Fibroblast of pulmonary artery (primary cell): ENCODE measurements at places on chromosomes 12 and 14.

GRCh38 chr12:31726575-31726974 lies 2.2 kb downstream of the AMN1 start:
- no peak for DNase-seq

- DNase-seq: peak; percentile 18
These were observed 26.0 kb upstream of the GLIPR1L2 start for GRCh38 chr12:75364919-75365318.

- peak; percentile 27 for DNase-seq
These were observed 58.6 kb downstream of the R3HDM2 start for GRCh38 chr12:57372233-57372632.

DNA sequence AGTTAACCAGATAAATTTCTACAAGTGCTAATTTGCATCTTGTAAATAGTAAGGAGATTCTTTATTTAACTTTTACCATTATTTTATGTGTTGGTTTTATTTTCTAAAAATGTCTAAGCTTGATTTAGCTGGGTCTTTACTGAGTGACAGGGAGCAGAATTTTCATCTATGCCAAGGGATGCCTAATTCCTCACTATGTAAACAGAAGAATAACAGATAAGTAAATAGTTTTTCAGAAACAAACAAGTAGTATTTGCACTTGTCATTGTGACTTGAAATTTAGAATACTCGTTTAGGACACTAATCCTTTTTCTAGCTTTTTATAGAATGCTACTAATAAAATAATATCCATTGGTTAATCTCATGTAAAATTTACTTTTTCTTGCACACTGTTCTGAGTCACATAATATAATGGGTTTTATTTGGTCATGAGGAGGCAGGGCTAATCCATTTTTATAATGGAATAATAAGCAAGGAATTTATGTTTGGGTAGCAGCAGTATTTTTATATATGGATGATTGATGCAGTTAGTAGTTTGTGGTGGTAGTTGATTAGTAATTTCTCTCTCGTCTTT lies 746.5 kb downstream of the SLC6A15 start:
- DNase-seq: no peak

GRCh38 chr12:2664721-2665577 lies 129.8 kb upstream of the FKBP4 start:
- no peak for DNase-seq

DNA sequence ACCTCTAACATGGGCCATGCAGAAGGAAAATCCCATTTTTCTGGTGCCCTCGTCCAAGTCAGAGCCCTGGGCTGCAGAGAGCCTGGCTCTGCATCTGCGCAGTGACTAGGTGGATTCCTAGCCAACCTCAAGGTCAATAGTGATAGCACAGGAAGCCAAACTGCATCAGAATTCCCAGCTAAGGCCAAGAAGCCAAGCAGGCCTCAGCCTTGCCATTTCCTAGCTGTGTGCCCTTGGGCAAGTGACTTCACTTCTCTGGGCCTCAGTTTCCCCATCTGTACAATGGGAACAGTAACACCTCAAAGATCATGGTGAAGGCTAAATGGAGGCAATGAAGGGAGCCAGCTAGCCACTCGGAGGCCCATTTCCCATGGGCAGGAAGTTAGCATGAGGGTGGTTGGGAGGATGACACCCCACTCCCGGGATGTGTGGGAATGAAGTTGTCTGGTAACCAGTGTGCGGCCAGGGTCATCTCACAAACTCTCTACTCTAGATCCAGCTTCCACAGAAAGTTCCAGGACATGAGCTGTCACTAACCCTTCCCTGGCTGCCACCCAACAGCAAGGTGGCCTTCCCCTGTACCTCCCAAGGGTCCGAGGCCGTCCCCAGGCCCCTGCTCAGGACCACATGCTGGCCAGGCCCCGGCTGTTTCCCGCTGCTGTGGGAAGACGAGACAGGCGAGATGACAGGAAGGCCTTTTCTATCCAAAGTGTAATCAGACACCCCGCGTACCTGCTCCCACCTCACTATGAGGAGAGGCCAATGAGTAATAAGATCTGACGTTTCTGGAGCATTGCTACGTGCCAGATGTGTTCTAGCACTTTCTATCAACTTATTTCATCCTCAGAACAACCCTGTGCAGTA lies 125.7 kb downstream of the SCARB1 start:
- DNase-seq: no peak

DNA sequence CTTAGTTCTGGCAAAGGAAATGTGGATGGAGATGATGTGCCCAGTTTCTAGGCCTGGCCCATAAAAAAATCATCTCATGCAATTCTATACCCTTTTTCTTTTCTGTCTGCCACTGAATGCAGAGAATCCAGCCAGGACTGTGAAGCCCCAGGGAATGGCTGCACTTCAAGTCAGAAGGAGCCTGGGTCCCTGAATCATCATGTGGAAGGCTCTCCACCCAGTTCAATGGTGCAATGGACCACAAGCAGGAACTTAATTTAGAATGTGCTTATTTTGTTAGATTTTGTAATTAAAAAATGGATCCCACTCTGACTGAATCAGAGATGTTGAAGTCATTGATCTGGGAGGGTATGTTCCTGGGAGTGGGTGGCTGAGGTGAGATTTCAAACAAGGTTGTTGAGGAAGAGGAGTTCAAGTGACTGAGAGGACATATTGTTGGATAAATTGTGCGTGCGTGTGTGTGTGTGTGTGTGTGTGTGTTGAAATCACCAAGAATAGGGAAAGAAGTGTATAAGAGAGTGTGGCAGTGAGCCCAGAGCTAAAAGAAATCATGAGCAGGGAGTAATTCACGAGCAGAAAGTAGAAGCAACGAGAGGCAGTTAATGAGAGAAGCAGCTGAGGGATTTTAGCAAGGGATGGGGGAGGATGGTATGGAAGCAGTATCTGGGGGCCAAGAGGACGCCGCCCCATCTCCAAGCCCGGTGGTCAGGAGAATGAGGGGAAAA lies 125.4 kb downstream of the TMX1 start:
- DNase-seq: peak; percentile 45

DNA sequence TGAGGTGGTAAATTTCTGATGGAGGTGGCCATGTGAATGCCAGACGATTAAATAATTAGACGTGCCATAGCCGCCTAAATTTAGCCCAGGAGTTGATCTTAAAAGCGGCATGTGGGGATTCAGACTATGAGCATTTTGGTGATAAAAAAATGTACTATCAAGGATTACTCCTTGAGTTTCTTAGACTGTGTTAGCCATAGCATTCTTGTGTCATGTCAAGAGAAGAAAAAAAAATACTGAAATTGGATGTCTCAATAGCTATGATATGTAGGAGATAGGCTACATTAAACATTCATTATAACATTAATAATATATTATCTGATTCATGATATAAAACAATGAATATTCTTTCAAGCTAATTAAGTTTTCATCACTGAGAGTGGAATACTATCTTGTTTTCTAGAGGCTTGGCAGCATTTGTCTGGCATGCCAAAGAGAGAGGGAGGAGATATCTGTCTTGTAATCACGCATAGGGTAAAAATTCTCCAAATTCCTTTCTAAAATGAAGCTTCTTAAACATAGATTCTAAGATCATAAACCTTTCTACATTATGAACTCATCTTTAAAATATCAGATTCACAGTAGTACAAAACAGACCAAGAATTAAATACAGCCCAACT lies 727.0 kb downstream of the C12orf50 start:
- no peak for DNase-seq

DNA sequence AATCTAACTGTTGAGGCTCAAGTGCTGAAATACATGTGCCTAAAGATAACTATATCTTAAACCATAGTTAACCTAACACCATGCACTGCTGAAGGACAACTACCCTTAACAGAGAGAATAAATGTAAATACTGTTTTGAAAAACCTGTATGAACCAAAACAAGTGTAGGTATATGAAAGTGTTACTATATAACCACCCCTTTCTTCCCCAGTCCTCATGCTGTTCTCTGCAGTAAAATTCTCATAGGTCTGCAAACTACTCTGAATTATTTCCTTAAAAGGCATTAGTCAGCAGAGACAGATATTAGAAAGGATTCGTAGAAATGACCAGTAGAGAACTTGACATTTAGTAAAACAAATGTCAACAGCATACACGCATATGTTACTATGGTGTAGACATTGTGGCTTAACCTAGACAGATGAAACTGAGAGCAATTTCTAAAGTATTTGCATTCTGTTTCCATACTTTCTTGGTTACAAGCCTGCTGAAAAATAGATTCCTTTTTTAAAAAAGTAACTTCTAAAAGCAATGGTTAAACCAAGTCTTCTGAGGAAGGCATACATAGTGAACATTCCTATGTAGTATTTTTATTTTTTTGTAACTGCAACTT lies 13.9 kb downstream of the CSRP2 start:
- no peak for DNase-seq

GRCh38 chr12:111419784-111420183 lies 14.1 kb downstream of the SH2B3 start:
- DNase-seq: no peak

- DNase-seq: no peak
These were observed 177.7 kb upstream of the FRMD6 start for GRCh38 chr14:51473808-51474565.

DNA sequence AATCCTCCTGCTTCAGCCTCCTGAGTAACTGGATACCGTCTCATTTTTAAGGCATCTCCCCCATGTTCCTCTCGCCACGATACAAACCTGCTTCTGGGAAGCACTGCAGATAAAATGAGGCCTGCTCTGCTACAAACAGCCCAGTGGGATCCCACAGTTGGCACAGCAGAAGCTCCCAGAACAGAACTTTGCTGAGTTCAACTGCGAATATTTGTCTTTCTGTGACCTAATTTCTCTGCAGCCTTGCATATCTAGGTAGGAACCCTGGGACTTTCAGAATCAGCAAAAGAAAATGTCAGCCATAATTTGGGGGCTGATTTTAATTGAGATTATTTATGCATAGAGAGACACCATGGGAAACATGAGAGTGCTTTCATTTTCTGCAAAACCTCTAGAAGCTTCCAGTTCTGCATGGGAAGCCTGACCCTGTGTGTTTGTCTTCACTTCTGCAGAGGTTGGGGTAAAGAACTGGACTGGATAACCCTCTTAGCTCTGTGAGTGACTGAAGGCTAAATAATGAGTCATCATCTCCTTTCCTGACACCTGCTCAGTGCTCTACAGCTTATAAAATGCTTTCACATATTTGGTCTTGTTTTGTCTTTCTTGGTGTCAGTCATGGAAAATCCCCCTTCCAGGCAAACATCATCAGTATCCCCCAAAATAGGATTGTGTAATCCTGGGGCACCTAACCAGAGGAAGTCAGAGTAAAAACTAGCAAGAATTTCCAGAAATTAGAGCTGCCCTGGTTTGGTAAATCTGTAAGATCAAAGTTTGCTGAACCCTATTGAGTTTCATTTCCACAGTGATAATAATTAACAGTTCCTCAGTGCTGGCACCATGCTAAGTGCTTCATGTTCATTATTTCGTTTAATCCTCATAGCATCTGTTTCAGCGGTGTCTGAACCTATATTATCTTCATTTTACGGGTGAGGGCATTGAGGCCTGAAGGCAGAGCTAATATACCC lies 185.8 kb downstream of the SLC15A4 start:
- no peak for DNase-seq

DNA sequence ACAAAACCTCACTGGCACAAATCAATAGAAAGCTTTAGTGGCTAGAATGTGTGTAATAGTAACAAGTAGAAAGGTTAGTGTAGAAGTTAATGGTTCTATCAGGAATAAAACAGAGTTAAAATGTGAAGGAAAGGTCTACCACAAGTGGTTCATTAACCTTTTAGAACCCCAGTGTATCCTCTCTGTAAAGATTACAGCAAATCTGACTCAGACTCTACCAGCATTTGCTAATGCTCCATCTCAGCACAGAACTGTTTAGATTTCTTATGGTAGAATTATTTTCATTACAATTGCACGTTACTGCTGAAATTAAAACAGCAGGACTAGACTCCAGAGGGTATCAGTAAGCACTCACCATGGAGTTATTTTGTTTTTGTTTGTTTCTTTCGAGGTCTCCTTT lies 609.0 kb upstream of the LMO3 start:
- DNase-seq: no peak

- DNase-seq: no peak
These were observed 18.7 kb upstream of the DGLUCY start for GRCh38 chr14:91095178-91095577.

DNA sequence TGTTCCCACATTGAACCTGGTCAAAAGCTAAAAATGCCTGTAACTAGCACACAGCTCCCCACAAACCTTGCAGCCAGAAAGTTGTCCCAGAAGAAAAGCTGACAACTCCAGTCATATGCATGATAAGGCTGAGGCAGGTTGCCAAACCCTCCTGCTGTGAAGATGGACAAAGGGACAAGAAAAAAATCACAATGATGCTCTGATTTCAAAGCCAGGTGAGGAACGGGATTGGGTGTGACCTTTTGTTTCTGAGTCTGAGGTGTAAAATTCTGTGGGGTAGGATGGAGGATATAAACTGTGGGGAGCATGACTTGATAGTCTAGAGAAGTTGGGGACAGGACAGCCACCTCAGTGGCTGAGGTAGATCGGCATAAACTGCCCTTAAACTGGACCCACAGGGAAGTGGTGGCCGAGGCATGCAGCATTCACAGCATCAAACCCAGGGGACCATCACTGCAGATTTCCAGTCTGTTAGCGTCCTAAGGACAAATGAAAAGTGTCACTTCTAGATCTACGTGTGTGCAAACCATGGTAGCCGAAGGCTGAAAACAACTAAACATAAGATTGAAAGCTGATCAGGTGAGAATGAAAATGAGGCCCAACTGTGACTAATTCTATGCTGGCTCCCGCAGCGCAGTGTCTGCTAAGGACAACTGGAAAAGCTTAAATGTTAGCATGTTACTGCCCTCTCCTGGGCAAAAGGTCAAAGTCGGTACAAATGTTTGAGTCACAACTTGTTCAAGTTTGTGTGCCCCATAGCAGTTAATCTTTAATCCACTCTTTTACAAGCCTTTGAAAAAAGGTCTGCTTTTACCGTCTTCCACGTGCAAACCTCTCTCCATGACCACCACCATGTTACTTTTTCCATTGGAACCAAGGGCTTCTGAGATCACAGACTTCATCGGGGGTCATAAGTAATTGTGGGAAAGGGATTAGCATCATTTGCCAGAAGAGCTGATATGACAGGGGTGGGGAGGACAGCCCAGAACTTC lies 39.8 kb downstream of the GRIN2B start:
- DNase-seq: peak; percentile 42

- no peak for DNase-seq
These were observed 54.1 kb downstream of the KSR2 start for GRCh38 chr12:117914686-117915085.

DNA sequence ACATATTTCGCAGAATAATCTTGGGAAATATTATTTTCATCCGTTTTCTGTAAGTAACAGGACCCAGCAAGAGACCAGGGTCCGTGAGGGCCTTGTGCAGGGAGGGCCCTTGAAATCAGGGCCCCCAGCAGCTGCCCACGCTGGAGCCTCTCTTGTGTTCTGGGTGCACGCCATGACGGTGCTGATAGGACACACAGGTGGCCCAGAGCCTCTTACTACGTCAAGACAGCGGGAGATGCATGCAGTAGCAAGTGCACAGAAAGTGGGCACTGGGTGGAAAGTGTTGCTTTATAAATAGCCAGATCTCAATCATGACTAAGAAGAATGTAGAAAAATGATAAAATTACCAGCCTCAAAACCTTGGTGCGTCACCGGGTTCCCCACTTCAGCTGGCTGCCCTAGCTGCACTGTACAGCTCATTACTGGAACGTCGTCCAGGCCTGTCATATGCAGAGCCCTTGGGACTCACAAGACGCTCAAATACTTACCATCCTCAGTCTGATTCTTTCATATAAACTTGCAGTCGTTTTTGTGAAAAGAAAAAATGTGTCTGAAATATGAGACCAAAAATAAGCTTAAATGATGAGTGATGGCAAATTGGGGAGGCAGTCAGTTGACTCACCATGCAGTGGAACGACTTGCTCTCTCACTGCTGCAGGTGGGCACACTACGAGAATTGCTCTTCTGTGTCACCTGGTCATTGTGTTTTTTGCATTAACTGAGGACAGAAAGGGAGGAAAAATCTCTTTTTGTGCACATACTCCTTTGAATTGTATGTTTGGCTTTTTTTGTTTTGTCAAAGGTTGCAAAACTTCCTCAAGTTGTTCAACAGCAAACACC lies 68.2 kb downstream of the DDX51 start:
- DNase-seq: no peak
